Upper lobe of right lung (tissue), 1 donor: ENCODE measurements at places on chromosomes 5 and 9. TPM values are rescaled to one million over a fixed set of nuclear protein-coding genes. Genes with fewer than 3 reads are reported as not detected.

DNA sequence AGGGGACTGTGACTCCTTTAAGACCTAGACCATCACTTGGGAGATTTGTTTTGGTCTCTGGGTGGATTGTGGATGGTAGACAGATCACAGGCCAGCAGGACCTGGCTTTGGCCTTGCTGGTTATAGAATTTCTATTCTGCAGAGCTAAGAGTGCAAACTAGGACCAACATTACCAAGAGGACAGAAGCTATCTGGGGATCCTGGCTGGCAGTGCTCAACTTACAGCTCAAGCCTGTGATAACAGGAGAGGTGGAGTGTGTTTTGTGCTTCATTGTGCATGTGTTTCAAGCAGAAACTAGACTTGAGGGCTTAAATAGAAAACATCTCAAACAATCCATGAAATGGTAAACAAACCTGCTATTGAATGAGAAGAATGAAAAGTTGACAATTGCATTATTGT, 106.7 kb downstream of the ZNF462 start:
- H3K27me3 ChIP-seq, result no peaks in the 10 kb centered on the region
- no peaks in the 10 kb centered on the region for H3K4me1 ChIP-seq
- no peak overlapping the region for H3K4me3 ChIP-seq

DNA sequence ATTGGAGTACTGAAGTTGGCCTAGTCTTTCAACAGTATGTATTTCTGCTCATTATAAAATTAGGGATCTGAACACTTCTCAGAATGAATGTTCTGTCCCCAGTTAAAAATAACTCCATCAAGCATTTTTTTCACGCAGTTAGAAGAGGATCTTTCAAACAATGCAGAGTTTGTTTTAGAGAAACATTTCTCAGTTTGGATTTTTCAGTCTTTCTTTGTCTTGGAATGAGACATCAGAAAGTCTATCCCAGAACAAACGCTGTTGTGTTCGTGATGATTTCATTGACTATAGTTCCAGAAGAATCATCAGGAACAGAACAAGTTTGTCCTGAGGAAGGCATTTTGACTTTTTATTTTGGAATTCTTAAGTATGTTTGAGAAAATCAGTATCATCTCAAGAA, 218.7 kb downstream of the ARRDC3 start:
- no peak for DNase-seq
- H3K27me3 ChIP-seq, result no peaks in the 10 kb centered on the region
- H3K4me3 ChIP-seq, result no peak overlapping the region
- no peaks in the 10 kb centered on the region for H3K36me3 ChIP-seq

DNA sequence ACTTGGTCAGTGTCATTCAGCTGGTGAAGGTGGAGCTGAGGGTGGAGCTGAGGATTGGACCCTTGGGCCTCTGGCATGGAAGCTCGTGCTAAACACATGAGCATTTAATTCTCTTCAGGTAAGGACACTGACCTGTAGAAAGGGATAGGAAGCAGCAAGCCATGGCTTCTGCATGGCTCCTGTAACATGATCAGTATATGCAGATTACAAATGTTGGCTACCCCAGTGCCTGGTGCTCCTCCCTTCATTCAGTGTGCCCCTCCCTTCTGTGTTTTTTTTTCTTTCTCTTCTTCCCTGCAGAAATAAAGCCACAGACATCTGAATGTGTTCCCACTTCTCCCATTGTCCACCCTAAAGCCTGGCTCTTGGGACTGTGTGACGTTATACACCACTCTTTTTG, 52.9 kb downstream of the ARHGAP26 start:
- H3K4me3 ChIP-seq, result no peak overlapping the region
- DNase-seq, result no peak
- no peaks in the 10 kb centered on the region for H3K27me3 ChIP-seq
- peaks cover 40% of the 10 kb centered on the region for H3K4me1 ChIP-seq
- H3K27ac ChIP-seq, result no peak overlapping the region
- H3K36me3 ChIP-seq, result no peaks in the 10 kb centered on the region

DNA sequence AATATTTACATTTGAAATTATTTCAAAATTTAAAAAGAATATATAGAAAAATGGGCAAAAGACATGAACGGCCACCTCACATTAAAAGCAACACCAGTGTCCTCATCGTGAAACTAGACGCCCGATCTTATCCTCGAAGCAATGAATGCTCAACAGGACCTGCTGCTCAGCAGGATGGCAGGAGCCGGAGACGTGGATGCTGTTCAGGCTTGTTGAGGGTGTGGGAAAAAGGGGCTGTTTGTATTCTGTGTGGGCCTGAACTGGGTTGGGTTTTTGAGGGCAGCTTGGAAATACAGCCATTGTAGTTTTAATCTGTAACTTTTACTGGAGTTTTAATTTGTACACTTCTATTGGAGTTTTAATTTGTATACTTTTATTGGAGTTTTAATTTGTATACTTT, 20.3 kb downstream of the EXOC3 start:
- DNase-seq, result peak; percentile 5
- no peak overlapping the region for H3K4me3 ChIP-seq
- no peak overlapping the region for H3K27ac ChIP-seq
- H3K36me3 ChIP-seq, result peaks cover 82% of the 10 kb centered on the region
- no peaks in the 10 kb centered on the region for H3K4me1 ChIP-seq

DNA sequence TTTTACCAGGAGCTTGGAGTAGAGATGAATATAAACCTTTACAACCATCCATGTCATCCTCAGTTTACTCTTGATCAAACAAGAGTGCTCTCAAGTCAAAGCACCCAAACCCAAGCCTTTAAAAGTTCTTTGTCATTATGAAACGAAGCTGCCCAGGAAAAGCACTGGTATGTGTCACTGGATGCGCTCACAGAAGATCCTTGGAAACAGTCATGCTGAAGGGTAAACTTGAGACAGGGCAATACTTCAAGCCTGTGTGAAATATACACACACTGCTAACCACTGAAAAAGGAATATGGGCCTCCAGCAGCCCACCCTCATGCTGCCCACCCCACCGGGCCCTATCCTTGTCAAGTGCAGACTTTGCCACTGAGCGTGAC, 84.5 kb downstream of the PRRT1B start:
- no peak overlapping the region for H3K4me3 ChIP-seq
- H3K36me3 ChIP-seq, result peaks cover 51% of the 10 kb centered on the region
- DNase-seq, result no peak
- peaks cover 23% of the 10 kb centered on the region for H3K4me1 ChIP-seq
- peak overlapping the region; percentile 82 for H3K27ac ChIP-seq

- no peaks in the 10 kb centered on the region for H3K27me3 ChIP-seq
- H3K36me3 ChIP-seq, result no peaks in the 10 kb centered on the region
- no peak overlapping the region for H3K4me3 ChIP-seq
- peaks cover 21% of the 10 kb centered on the region for H3K4me1 ChIP-seq
- H3K27ac ChIP-seq, result no peak overlapping the region
These were observed 37.6 kb downstream of the ELL2 start for GRCh38 chr5:95923918-95924544.

DNA sequence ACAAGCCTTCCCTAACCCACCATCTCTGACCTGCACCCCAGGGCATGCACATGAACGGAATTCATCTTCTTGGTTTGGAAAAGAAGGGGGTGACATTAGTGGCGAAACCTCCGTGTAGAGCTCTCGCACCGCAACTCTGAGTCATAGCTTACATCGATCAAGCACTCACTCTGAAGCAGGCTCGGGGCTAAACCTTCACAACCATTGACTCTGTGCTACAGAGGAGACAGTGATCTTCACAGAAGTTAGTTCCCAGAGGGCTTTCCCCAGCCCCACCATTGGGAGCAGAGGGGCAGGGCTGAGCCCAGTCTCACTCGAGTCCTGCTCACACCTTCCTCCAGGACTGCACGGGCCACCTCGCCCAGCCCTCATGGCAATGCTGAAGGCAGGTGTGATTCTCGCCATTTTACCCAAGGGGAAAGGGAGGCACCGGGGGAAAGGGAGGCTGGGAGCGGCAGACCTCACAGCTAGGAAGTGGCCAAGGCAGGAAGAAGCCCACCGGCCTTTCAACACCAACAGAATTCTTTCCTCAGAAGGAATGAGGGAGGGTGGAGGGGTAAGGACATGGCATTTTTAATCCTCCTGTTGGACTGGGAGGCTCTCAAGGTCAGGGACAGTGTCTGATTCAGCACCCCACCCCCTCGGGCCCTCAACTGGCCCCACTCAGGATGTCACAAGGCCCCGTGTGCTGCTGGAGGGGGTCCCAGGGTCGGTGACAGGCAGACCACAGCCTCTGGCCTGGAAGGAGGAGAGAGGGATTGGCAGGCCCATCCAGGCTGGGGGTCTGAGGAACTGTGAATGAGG, 25.9 kb upstream of the IL17B start:
- H3K27me3 ChIP-seq, result no peaks in the 10 kb centered on the region
- H3K27ac ChIP-seq, result peak overlapping the region; percentile 72
- no peaks in the 10 kb centered on the region for H3K36me3 ChIP-seq

GRCh38 chr5:173451651-173452050, 123.4 kb upstream of the STC2 start:
- no peak for DNase-seq
- peak overlapping the region; percentile 36 for H3K27ac ChIP-seq
- H3K27me3 ChIP-seq, result no peaks in the 10 kb centered on the region
- H3K4me1 ChIP-seq, result peaks cover 12% of the 10 kb centered on the region
- no peaks in the 10 kb centered on the region for H3K36me3 ChIP-seq
- H3K4me3 ChIP-seq, result no peak overlapping the region

DNA sequence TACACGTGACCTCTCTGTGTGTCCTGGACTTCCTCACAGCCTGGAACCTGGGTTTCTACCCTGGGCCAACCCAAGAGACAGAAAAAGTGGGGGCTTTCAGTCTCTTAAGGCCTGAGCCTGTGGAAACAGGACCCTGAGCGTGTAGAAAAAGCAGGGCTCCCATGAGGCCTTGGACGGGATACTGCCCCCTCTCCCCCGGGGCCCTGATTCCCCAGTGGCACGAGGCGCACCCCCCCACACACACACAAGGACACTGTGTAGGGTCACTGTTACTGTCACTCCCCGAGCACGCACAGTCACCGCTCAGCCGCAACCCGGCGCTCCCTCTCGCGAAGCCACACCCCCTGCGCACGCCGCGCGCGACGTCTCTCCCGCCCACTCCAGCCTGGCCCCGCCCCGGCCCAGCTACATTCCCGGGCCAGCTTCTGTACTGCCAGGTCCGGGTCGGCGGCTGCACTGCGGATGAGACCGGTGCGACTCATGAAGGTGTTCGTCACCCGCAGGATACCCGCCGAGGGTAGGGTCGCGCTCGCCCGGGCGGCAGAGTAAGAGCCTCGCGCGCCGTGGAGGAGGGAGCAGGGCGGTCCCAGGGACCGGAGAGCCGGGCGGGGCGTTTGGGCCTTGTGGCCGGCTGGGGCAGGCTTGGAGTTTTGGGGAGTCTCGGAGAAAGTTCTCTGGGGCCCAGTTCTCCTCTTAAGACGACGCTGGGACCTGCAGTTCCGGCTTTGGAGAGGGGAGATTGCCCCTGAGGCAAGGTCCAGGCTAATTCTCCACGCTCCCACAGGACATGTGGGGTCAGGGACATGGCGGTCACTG, at the start of gene GRHPR:
GRHPR (plus strand) TSS at position 408 of the 816 bp plus-strand sequence; CDS start at position 463, 55 bp downstream.
- peak; percentile 97 for DNase-seq
- peak within 1 kb of the TSS; percentile 99 for H3K4me3 ChIP-seq
- H3K4me1 ChIP-seq, result peaks cover 23% of the 10 kb centered on the region
- H3K27ac ChIP-seq, result peak within 1 kb of the TSS; percentile 88
- peaks cover 14% of the 10 kb centered on the region for H3K36me3 ChIP-seq
- H3K27me3 ChIP-seq, result no peaks in the 10 kb centered on the region

GRCh38 chr9:115759426-115759825, 394.2 kb upstream of the PAPPA start:
- no peak overlapping the region for H3K4me3 ChIP-seq
- no peak overlapping the region for H3K27ac ChIP-seq
- no peaks in the 10 kb centered on the region for H3K36me3 ChIP-seq
- no peaks in the 10 kb centered on the region for H3K4me1 ChIP-seq
- no peaks in the 10 kb centered on the region for H3K27me3 ChIP-seq

- no peaks in the 10 kb centered on the region for H3K27me3 ChIP-seq
- H3K4me1 ChIP-seq, result peaks cover 43% of the 10 kb centered on the region
- peak overlapping the region; percentile 73 for H3K4me3 ChIP-seq
- H3K36me3 ChIP-seq, result peaks cover 25% of the 10 kb centered on the region
- DNase-seq, result peak; percentile 55
These were observed 2.8 kb downstream of the LPCAT1 start for GRCh38 chr5:1520791-1521453.

DNA sequence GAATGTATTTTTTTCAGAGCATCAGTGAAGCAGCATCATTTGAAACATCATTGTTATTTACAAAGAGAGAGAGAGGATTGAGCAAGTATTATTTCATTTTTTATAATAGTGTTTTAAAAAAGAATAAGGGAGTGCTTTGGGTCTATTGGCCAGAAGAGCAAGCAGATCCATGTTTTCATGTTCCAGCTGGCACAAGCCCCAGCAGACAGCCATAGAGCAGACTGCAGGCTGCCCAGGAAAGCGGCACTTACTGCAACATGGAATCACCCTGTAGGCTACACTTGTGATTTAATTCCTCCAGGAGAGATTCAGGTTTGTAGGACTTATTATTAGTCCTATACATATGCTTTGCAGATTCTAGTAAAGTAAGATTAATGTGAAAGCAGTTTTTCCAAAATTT, 407.0 kb upstream of the GRAMD2B start:
- H3K4me1 ChIP-seq, result no peaks in the 10 kb centered on the region
- H3K36me3 ChIP-seq, result no peaks in the 10 kb centered on the region
- H3K27ac ChIP-seq, result no peak overlapping the region
- H3K4me3 ChIP-seq, result no peak overlapping the region
- H3K27me3 ChIP-seq, result no peaks in the 10 kb centered on the region

DNA sequence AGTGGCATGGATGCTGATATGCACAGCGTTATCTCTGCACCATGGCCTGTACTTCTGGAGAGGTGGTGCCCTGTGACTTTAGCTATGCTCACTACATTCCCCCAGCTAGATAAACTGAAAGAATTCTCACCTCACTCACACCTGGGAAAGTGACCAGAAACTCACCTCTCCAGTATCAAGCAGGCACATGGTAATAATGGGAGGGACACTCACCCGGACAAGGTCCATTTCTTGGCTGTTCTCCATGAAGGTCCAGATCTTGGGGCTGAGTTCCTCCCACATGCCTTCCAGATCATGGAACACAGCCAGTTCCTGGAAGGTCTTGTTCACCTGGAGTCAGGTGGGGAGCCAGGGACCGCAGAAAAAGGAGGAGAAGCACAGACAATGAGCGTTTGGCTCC, 72.8 kb downstream of the NIPSNAP3B start:
- H3K27me3 ChIP-seq, result no peaks in the 10 kb centered on the region
- peak overlapping the region; percentile 6 for H3K27ac ChIP-seq
- DNase-seq, result no peak
- peaks cover 21% of the 10 kb centered on the region for H3K4me1 ChIP-seq
- no peak overlapping the region for H3K4me3 ChIP-seq

- peaks cover 6% of the 10 kb centered on the region for H3K27me3 ChIP-seq
- DNase-seq, result no peak
- no peak overlapping the region for H3K27ac ChIP-seq
These were observed 48.6 kb downstream of the UBE2QL1 start for GRCh38 chr5:6497262-6497661.

PDE6A gene
- total RNA-seq, result 0.09 TPM

SCGB3A2 gene
- 186 TPM for total RNA-seq

DRD1 gene
- 0.58 TPM for total RNA-seq

ZNG1E gene
- 46.1 TPM for total RNA-seq

OGN gene
- 10.6 TPM for total RNA-seq

C5orf34 gene
- 2.6 TPM for total RNA-seq

ARL14EPL gene
- not detected for total RNA-seq

SPTAN1 gene
- 358 TPM for total RNA-seq
